GM20000 (cell line): ENCODE measurements at places on chromosomes 5 and 9.
A peak's percentile ranks its signal among the peaks of the same experiment; 100 is the strongest.

GRCh38 chr5:17014686-17015085 lies 78.6 kb upstream of the MYO10 start:
- DNase-seq, result no peak

DNA sequence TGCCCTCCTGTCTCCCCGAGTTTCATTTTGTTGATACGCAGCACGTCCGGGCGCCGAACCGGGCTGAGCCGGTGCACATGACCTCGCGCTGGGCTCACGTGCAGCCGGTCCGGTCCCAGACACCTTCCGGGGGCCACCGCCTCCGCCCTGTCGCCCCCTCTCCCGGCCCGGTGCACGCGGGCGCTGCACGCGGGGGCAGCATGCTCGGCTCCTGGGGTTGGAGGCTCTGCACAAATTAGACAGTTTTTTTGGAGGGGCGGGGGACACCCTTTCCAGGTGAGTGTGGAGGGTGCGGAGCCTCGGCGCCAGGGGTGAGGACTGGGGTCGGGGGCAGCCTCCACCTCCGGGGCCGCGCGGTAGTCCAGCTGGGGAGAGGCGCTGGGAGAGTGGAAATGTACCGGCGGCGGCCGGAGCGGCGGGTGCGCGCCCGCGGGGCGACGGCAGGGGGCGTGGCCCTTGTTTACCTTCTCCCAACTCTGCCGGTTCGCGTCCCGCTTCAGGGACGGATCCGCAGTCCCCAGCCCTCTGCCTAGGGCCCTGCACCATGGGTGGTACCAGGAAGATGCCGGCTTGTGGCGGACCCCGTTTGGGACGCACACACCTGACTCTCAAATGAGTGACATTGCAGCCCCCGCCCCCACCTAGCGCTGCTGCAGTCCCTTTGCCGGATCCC lies 1.1 kb downstream of the JADE2 start:
- peak; percentile 87 for DNase-seq

DNA sequence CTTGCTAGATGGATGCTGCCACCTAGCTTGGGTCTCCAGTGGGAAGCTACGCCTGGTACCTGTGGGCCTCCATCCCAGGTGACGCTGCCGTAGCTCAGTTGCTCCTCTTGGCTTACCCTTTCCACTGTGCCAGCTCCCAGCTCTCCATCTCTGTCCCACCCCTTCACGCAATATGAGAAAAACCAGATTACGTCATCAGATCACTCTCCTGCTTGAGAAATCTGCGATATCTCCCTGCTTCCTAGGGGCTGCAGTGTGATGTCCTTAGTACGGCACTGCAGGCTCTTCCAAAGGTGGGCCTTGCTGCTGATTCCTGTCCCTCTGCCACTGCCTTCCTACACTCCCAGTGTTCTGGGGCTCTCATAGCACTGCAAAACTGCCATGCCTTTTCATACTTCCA lies 28.9 kb downstream of the NSG2 start:
- no peak for DNase-seq

- DNase-seq, result no peak
These were observed 32.1 kb downstream of the ADRB2 start for GRCh38 chr5:148858547-148858946.

DNA sequence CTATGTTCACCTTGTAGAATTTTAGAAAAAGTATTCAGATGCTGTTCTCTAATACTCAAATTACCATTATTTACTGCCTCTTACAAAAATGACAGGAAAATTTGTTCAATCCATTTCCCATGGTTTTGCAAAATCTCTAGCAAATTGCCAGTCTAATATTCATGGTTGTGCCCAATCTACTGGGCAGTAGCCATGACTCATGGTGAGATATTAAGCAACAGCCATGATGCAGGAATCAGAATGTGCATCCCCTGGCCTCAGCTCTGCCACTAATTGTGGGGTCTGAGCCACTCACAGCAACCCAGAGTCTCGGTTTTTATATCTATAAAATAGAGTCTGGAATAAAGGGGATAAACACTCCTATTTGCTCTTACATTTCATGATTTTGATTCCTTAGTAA lies 353.6 kb downstream of the DEPDC1B start:
- no peak for DNase-seq

DNA sequence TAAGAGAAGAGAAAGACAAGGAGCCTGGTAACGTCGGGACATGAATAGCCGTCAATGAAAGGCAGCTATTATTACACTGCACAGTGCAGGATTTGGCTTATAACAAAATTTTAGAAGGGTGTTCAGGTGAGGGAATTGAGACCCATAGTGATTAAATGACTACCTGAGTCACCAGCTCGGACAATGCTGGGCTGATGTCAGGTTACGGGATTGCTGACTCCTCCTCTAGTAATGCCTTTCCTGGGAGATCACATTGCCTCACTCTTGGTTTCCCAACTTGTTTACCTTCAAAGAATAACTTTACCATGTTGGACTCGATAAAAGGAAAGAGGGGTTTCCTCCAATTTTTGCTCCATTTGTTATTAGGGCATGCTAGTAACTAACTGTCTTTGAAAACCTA lies 132.6 kb downstream of the GHR start:
- DNase-seq, result no peak

DNA sequence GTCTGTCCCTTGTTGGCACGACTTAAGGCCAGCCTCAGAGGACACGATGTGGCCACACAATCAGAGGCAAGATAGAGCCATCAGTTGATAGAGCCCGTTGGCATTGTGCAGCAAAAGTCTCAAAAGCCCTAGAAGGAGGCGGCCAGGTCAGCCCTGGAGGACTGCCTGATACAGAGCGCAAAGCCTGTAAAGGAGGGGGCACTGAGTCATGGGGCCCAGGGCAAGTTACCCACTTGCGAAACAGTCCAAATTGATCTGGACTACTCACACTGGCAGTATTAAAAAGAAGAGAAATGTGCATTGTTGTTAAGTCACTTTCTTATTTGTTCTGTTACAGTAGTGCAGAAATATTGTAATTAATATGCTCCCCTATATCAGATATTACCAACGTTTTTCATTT lies 51.5 kb downstream of the KLF9 start:
- DNase-seq, result no peak

GRCh38 chr5:130138406-130139045 lies 234.3 kb downstream of the CHSY3 start:
- DNase-seq, result no peak

GRCh38 chr5:4017076-4017803 lies 421.6 kb downstream of the IRX1 start:
- no peak for DNase-seq
